ENCODE measurements at places on chromosomes 6 and 20. TPM values are rescaled to one million over a fixed set of nuclear protein-coding genes. Genes with fewer than 3 reads are reported as not detected.

Gene EPPIN
- total RNA-seq = not detected

Gene SNAI1
- 1.6 TPM for total RNA-seq

Gene ADTRP
- total RNA-seq = 3.4 TPM

Gene TSPO2
- not detected for total RNA-seq

Gene TEAD3
- 2.6 TPM for total RNA-seq

Gene KCNQ5
- total RNA-seq = 108 TPM

Gene KCNG1
- total RNA-seq = 13.0 TPM

Gene EYA2
- total RNA-seq = 2.3 TPM

Gene KCNK16
- total RNA-seq = not detected

Gene SPATA25
- total RNA-seq = 4.9 TPM

Gene HLA-C
- 80.7 TPM for total RNA-seq

Gene RTF2
- total RNA-seq = 113 TPM

Gene TREM2
- 10.7 TPM for total RNA-seq

Gene SMOC2
- 1.9 TPM for total RNA-seq

DNA sequence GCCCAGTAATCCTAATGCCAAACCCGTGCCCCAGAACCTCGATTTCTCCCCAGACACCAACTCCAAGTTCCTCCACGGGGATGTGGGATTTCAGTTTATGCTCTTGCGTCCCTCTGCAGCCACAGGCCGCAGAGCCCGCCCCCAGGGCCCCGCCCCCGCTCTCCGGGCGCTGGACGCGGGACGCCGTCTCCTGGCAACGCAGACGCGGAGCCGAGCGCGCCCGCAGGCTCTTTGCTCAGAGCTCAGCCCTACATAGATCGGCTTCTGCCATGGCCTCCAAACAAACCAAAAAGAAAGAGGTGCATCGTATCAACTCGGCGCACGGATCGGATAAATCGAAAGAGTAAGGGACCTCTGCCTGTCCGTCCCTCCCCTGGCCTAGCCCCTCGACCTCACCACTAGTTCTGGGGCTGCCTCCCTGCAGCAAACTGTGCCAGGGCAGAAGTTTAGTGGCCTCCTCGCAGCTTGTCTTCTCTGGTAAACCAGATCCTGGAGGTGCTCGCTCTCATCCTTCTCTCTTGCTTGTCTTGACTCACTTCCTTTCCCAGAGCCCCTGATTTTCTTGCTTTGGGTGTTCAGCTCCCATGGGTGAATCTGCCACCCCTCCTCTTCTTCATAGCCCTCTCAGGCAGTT, at the start of gene ADGB:
TSS of gene ADGB (plus strand) at position 201 of the 634 bp plus-strand sequence. CDS start at position 270, 69 bp downstream.
- DNase-seq = peak; percentile 16

DNA sequence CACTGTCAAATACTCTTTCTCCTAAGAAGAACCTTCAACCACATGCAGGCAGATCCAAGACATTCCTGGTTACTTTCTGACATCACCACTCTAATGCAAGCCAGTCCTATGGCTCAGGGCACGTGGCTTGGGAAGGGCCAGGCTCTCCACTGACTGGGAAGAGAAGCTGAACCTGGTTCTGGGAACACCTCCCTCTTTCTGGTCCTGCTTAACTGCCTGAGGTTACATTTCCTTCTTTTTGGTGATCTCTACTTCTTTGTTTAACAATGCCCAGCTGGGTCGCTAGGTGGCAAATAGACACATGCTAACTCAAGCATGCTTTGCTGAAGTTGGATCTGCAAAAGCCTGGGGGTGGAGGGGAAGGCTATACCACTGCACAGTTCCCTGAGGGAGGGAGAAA, 249.8 kb downstream of the GMDS start:
- no peak for DNase-seq

- DNase-seq = no peak
Measured at GRCh38 chr20:4681401-4681800, 40.3 kb upstream of the PRND start.

DNA sequence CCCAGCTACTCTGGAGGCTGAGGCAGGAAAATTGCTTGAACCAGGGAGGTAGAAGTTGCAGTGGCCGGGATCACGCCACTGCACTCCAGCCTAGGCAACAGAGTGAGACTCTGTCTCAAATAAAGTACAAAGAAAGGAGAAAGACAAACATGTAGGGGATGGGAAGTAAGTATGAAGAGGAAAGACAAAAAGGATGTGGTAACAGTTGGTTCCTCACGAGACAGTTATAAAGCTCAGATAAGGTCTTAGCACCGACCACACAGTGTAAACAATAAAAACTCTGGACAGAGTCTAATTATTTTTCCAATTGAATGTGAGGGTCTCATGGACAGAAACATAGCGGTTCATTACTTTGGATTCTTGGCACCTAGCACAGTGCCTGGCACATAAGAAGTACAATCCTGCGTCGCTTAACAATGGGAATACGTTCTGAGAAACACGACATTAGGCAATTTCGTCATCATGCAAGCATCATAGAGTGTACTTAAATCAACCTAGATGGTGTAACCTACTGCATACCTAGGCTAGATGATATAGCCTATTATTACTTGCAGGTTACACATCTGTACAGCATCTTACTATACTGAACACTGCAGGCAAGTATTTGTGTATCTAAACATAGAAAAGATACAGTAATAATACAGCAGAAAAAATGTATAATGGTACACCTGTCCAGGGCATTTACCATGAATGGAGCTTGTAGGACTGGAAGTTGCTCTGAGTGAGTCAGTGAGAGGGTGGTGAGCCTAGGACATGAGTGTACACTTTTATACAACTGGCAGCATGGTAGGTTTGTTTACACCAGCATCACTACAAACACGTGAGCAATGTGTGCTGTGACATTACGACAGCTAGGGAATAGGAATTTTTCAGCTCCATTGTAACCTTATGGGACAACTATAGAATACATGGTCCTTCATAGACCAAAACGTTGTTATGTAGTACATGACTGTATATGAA, 38.2 kb downstream of the MBOAT1 start:
- DNase-seq = no peak

GRCh38 chr6:24920136-24920535, 15.6 kb downstream of the RIPOR2 start:
- no peak for DNase-seq

DNA sequence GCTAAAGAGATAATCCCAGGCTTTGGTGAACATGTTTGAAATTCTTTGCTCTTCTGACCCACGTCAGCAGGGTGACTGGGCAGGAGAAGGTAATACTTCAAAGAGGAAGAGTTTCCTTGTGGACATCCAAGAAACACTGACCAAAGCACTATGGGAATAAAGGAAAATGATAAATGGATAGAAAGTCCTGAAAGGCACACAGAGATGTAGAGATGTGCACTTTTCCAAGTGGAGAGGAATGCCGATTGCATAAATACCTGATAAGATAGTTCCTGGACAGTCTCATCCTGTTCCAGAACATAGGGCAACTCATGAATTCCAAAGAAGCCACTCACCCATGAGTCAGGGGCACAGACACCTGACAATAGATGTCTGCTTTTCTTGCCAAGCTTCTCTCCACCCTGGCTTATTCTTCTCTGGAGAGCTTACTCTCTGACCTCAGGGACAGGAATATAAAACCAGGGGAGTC, 191.3 kb upstream of the FOXA2 start:
- no peak for DNase-seq

- no peak for DNase-seq
Measured at GRCh38 chr6:93964926-93965325, 545.6 kb upstream of the EPHA7 start.

GRCh38 chr6:43900560-43900915, 130.5 kb downstream of the VEGFA start:
- DNase-seq = no peak

GRCh38 chr20:58991715-58992114, 10.7 kb downstream of the NELFCD start:
- DNase-seq = no peak

DNA sequence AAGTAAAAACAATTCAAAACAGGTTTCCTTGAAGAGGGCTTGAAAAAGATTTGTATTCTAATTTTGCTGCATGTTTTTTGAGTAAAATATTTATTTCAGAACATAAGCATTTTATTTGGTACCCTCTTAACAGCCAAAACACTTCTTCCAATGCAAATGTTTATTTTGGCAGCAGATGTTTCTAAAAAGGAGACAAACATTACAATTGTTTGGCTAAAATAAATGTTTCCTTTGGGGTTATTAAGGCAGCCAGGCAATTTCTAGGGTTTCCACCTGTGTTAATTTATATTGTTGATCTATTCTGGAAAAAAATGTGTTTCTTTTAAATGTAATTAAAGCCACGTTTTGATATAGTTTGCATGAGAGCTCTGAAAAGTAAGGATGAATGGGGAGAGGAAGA, 56.6 kb downstream of the ARID1B start:
- no peak for DNase-seq

DNA sequence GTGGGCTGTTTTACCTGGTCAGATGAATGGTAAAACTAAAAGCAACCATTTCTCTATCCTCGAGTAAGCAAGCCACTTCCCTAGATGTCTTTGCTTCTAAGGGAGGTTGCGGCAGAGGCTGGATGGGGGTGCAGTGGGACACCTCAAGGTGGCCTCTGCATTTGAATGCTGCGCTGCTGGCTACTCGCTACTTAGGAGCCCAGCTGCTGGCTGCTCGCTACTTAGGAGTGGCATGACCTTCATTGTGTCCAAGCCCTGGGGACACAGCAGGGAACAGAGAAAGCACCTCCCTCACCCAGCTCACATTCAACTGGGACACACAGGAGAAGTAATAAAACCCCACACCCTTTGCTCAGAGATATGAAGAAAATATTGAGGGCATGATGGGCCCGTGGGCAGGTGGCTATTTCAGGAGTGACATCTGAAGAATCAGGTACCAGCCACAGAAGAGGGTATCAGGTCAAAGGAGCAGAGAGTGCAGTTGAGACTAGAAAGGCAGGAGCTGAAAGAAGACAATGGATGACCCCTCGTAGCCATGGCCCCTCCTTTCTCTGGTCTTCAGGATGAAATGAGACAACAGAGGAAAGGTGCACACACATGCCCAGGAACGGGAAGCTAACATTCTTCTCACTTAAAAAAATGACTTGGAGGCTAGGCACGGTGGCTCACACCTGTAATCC, 149.4 kb downstream of the ZMYND8 start:
- DNase-seq = no peak

DNA sequence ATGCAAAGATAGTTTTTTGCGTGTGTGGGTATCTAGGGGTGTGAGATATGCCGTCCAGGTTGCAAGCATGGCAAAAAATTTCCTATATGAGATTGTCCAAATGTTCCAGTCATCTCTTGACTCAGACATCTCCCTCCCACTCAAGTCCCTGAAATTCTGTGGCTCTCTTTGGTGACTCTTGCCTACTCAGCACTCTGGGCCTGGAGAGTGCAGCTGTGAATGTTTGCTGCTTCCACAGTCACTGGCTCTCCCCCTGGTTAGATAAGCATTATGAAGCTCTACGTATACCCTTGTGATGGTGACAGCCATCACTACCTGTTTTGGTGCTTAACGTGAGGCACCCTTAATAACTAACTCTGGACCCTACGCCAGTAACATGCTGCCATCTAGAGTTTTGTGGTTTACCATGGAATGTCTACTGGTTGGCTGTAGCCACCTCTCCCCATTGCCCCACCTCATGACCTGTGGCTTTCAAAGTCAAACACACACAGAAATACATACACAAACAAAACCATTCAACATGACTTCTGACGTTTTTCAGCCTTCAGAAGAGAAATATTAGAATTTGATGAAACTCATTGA, 621.9 kb upstream of the CITED2 start:
- no peak for DNase-seq

DNA sequence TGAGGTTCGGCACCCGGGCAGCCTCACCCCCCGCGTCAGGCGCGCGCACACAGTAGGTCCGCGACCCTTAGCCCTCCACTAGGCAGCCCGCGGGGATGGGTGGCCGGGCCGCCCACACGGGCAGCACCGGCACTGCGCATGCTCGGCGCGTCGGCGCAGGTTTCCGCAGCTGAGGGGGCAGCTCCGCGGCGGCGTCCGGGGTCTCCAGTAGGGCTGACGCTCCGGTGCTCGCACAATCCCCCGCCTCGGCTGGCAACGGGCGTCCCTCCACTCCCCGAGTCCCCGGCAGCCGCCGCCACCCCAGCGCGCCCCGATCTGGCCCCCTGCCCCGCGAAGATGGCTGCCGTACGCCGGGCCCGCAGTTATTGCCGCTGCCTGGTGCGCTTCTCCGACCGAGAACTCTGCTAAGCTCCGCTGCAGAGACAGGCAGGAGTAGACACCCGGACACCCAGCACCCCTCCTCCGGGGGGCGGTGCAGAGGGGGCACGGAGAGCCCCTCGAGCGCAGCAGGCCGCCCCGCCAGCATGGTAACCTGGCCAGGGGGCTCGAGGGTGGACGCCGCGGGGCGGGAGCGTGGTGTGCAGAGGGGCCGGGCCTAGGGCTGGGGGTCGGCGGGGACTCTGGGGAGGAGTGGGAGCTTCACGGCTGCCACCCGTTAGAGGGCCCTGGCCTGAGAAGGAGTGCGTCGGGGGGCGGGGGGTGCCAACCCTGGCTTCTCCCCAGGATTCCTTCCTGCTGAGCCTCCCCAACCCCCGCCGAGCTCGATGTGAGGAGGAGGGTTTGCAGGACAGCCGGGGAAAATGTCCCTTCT, at the start of gene FBXO9:
TSS of gene FBXO9 (plus strand) at position 139 of the 811 bp plus-strand sequence. CDS start at position 525, 386 bp downstream.
- DNase-seq = peak; percentile 69

GRCh38 chr20:50855498-50856474, 60.9 kb downstream of the BCAS4 start:
- DNase-seq = no peak

DNA sequence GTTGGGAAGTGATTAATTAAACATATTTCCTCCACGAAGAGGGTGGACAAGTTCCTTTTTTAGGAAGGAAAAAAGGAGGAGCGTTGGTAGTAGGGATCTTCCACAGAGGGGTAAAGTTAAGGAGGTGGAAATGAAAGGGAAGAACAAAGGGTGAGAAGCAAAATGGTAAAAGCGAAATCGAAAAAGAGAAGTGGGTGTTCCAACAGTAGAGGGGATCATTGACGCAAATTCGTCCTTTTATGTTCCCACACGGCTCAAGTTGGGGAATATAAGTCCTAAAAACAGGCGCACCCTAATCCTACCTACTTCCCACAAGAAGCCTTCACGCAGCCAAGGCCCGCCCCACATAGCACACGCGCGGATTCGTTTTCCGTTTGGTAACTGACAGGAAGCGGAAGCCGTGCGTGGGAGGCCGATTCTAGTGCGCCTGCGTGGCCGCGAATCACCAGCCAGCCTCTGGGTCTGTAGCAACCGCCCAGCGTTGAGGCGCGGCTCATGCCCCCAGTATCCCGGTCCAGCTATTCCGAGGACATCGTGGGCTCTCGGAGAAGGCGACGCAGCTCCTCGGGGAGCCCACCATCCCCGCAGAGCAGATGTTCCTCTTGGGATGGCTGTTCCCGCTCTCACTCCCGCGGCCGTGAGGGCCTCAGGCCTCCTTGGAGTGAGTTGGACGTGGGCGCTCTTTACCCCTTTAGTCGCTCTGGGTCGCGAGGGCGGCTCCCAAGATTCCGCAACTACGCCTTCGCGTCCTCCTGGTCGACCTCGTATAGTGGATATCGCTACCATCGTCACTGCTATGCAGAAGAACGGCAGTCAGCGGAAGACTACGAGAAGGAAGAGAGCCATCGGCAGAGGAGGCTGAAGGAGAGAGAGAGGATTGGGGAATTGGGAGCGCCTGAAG, at the start of gene NKAPL:
TSS of gene NKAPL (plus strand) at position 421 of the 901 bp plus-strand sequence. CDS start at position 496, 75 bp downstream.
- peak; percentile 55 for DNase-seq

- DNase-seq = no peak
Measured at GRCh38 chr6:139636391-139636790, 261.9 kb upstream of the CITED2 start.

- no peak for DNase-seq
Measured at GRCh38 chr6:1346558-1347091, 34.7 kb downstream of the FOXQ1 start.

- no peak for DNase-seq
Measured at GRCh38 chr20:37396416-37397075, 50.6 kb downstream of the SRC start.

Measured in dorsolateral prefrontal cortex (tissue), 122 donors.